Inflammatory macrophage (primary cell): ENCODE measurements at places on chromosomes 5 and 9.

DNA sequence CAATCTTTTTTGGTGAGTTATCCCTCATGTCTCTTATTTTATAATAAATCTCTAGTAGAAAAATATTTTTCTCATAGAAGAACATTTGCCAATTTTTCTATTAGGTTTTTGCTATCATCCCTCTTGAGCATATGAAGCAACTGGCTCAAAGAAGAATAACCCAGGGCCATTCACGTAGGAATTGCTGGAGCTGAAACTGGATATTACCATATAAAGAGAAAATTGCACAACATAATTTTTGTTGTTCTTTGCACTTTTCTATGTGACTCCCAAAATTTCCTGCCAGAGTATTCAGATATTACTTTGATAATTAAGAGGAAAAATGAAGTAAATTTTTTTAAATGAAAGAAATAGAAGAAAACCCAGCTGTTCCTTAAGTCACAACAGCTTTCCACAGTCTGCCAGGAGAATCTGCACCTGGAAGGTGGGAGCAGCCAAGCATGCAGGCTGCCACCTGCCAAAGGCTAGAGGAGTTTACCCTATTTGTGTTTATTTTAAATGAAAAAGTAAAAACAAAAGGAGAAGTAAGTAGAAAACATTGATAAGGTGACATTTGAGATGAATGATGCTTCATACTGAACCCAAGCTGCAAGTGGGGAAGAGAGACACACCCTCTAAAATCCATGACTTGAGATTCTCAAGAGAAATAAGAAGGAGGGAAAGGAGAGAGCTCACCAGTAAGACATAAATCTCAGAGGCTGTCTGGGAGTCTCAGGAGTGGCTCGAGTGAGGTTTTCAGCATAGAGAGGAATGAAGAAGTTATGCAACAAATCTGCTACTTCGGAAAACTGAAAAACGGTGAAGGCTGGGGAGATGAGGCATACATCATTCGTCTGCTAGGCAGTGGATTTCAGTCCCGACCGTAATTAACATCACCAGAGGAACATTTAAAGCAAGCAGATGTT, 31.5 kb upstream of the FREM1 start:
- DNase-seq, result no peak

DNA sequence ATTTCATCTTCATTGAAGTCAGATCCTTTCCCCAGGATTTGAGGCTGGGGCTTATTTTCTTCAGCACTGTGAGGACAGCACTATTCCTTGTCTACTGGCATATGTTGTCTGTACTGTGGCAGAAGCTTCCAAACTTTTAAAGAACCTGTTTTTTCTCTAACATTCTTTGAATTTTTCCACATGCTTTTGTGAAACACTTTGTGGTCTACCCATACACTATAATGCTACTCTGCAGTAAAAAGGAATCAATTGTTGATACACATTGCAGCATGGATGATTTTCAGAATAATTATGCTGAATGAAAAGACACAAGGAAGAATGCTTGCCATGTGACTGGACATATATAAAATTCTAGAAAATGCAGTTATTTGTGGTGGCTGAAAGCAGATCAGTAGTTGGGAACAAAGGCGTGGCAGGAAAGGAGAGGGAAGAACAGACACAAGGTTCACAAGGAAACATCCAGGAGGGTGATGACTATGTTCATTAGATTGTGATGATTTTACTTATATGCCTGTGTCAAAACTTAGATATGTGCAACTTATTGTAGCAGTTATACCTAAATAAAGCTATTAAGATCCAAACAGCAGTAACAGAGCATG, 96.8 kb downstream of the WNK2 start:
- no peak for DNase-seq

GRCh38 chr5:39005566-39006232, 68.5 kb downstream of the RICTOR start:
- DNase-seq, result no peak

DNA sequence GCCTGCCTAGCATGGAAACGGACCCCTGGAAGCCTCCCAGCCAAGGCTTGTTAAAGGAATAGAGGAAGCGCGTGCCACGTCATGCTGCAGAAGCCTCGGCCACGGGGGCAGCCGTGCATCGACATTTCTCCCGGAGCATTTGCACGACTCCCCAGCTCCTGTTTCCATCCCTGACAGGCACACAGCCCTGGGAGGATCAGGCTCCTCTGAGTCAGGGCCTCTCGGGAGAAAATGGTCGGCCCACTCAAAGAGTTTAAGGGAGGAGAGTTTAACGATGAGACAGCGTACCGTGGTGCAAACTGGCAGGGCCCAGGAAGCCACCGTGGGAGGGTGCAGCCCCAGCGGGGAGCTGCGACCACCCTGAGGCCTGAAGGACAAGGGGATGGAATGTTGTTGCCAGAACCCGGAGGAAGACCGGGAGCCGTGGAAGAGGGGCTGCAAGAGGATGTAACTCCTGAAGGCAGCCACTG, 213.6 kb downstream of the PAX5 start:
- no peak for DNase-seq

- DNase-seq, result no peak
Measured at GRCh38 chr5:98217138-98217537, 556.3 kb upstream of the RGMB start.

GRCh38 chr9:123338710-123339665, 17.0 kb upstream of the CRB2 start:
- peak; percentile 90 for DNase-seq

GRCh38 chr5:66609615-66610014, 13.4 kb downstream of the MAST4 start:
- no peak for DNase-seq

- DNase-seq, result no peak
Measured at GRCh38 chr5:38446029-38446522, 110.4 kb downstream of the LIFR start.

DNA sequence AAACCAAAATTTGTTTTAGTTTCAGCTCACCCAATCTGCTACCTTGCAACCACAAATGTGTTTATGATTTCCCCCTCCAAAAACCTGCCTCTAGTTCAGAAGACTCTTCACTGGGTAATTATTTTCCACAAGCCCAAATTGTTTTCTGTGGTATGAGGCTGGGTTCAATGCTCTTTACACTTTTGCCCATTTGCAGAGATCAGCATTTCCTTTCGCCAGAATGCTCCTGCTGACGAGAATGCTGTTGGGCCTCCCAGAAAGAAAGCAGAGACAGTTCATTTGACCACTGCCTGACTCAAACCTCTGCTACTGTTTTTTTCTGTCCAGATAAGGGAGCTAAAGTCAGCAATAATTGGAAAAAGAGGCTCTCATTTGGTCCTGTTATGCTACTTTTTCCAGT, 427.3 kb downstream of the PDE4D start:
- DNase-seq, result no peak

DNA sequence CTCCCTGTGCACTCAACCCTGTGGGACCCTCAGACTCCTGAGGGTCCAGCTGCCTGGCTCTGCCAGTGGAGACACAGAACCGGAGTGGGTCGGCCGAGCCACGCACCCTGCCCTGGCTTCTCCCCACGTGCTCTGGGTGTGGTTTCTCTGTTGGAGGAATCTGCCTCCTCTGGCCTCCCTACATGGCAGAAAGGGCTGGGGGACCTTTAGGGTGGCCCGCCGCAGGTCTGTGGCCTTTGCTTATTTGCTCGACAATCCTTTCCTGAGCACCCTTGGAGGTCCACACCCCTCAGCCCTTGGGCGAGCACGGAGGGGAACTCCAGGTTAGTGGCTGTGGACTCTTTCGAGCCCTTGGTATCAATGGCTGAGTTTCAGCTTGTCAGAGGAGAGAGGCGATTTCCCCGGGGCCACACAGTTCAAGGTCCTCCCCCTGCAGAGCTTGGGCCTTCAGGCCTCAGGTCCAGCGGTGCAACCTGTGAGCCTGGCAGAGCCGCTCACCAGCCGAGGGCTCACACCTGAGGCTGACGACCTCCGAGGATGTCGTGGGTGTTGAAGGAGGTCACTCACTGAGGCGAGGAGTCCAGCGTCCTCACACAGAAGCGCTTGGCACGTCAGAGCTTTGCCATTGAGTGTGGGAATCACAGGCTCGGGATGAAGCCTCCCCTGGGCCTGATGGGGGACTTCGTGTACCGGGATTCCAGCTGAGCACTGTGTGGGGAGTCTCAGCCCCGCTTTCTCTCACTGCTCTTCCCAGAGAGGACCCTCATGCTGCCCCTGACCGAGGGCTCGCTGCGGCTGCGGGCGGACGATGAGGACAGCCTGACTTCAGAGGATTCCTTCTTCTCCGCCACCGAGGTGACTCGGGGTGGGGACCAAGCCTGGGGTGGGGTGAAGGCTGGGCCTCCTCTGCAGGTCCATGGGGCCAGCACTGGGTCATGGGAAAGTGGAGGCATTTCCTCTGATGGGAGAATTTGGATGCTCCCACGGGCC, 20.8 kb upstream of the DOLPP1 start:
- DNase-seq, result no peak
